ENCODE measurements at places on chromosomes 4 and X.

- DNase-seq: no peak
Observed at GRCh38 chr4:22625311-22625710, 67.4 kb upstream of the GBA3 start.

DNA sequence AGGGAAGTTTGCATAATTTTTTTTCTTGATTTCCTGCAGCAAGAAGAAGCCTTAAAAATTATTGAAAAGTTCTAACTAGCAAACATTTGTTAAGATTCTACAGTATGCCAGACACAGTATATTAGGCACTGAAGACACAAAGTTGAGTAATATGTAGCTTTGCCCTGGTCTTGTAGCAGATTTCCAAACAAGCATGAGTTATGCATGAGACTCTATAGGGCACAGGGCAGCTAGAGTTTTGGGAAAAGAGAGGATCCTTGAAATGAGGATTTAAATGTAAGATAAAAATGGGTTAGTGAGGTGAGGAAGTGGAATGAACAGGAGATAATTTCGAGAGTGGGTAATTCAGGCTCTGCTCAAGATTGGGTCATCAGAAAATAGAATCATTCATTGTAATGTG, 8.6 kb upstream of the GPRIN3 start:
- no peak for DNase-seq

DNA sequence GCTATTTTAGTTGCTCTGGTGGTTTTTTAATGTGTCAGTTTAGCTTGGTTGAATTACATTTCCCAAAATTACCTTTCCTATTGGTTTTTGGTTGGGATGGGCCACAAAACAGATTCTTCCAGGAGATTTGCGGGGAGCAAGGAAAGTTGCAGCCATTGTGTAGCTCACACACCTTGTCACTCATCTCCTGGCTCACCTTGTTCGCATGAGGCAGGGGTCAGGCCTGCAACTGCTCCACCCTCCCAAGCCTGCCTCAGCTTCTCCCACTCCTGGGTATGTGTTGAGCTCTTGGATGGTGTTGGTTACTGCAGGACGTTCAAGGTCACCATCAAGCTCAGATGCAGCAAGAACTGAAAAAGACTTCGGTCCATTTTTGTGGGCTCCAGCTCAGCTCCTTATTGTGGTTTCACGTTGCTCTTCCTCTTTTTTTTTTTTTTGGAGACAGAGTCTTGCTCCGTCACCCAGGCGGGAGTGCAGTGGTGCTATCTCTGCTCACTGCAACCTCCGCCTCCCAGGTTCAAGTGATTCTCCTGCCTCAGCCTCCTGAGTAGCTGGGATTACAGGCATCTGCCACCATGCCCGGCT, 95.6 kb upstream of the METTL14 start:
- peak; percentile 58 for DNase-seq

- DNase-seq: peak; percentile 15
Observed at GRCh38 chrX:33725535-33726210, 406.4 kb downstream of the FAM47A start.

DNA sequence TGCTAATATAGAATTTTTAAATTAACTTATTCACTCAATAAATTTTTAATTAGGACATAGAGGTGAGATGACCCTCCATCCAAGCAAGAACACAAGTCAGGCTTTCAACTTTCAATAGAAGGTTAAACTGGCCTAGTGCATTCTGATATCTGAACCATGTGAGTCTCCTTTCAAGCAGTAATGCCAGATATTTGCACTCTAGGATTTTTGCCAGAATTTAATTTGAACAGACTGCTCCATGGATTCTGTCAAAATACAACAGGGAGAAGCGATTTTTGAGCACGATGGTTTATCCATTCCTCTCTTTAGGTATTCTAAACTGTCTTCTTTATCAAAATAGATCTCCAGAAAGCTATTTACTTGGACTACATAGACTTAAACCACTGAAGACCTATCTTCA, 72.0 kb upstream of the DCLK2 start:
- no peak for DNase-seq

- DNase-seq: no peak
Observed at GRCh38 chrX:105618393-105619101, 203.8 kb upstream of the NRK start.

DNA sequence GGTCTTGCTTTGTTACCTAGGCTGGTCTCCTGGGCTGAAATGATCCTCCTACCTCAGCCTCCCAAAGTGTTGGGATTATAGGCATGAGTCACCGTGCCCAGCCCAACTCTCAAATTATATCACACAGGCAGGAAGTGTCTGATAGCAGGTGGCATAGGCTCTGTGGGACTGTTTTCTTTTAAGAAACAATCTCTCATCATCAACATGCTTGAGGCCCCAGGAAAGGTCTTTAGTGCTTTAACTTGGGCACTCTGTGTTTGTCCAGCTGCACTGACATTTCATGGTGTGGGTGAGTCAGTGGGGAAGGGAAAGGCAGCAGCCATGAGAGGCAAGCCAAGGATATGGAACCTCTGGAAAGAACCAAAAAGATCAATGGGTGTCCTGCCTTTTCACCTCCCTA, 88.1 kb upstream of the TSPAN5 start:
- no peak for DNase-seq

All from NB4 (cell line).